GM04504 (cell line): ENCODE measurements at places on chromosomes 4 and X.

GRCh38 chr4:139514382-139515059 is 41.5 kb downstream of the SETD7 start:
- no peak for DNase-seq

DNA sequence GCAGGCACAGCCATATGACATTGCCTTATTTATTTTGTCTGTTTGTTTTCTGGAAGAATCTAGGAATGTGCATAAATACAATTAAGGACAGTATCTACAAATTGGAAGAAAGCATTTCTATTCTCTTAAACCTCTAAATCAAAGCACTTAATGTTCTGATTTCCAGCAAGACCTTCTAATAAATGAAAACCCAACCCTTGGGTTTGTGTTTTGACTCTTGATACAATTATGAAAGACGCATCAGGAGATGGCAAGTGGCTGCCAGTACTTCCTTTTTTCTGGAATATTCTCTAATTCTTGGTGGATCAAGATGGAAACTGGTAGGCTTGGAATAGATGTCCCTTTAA is 437 bp upstream of the CPE start:
- no peak for DNase-seq

DNA sequence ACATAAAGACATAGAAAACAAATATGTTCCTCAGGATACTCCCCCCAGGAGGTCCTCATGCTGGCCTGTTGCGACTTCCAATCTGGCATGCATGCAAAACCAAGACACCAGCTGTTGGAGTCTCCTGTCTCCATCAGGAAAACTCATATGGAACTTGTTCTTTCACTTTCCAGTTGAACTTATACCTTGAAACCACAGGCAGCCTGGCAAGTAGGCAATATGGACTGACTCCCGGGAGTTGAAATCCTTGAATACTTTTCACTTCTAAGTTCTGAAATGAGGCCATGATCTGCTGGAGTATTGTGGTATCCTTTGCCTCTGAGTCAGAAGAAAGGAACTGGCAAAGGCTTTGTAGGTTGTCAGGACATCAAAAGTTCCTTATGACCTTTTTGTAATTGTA is 444.2 kb downstream of the IDS start:
- DNase-seq, result peak; percentile 28

DNA sequence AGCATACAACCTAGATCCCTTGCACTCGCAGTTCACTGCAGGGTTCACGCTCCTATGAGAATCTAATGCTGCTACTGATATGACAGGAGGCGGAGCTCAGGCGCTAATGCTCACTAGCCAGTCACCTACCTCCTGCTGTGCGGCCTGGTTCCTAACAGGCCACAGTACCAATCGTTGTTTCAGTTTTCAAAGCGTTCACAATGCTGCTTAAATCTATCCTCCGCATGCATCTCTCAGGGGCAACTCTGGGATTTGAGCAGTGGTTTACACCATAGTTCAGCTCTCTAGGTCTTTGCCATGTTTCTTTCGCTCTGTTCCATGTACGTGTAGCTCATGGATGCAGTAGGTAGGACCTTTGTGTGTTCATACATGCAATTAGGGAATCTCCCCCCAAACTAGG is 47.2 kb downstream of the CLOCK start:
- DNase-seq, result no peak

DNA sequence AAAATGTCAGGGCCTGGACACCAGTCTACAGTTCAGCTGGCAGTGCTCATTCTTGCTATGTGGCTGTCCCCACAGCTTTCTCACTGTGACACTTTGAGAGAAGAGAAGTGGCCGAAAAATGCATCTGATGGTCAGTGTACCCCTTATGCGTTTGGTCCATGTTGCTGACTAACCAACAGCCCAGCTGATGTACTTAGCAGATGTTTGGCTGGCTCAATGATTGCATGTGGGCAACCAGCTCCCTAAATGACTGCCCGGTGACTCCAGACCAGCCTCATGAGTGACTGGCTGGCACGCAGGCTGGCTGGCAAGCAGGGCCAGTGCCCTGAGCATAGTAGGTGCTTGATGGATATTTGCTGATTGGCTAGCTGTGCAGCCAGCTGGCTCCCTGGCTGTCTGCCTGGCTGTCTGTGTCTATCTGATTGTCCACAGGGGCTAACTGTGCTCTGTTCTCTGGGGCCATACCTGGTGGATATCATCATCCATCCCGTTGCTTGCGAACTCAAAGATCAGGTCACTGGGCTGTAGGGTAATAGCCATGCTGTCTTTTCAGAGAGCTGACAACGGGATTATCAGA is 29.4 kb downstream of the ELF4 start:
- no peak for DNase-seq
